AG20443 (cell line): ENCODE measurements at places on chromosomes 7 and 10.

DNA sequence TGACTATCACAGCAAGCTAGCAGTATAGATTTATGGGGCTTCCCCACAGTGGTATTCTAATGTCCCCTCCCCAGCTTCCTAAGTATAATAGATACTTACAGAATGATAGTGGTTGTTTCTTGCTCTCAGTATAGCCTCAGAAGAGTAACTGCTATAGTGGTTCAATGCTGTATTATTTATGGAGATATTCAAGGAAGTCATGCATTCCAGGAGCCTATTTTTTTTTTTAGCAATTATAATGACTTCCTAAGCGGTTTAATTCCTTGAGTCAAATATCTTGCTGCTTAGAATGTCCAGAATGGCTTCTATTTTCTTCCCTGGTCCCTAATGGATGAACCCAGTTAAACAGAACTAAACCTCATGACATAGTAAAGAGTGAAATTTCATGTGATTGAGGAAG, 451.5 kb upstream of the SEMA3D start:
- no peak for DNase-seq

- peak; percentile 27 for DNase-seq
Measured at GRCh38 chr7:32881074-32881982, 10.2 kb downstream of the KBTBD2 start.

GRCh38 chr7:94355454-94355853, 39.2 kb upstream of the COL1A2 start:
- peak; percentile 39 for DNase-seq

- no peak for DNase-seq
Measured at GRCh38 chr10:116637830-116638229, 17.1 kb downstream of the PNLIPRP2 start.

DNA sequence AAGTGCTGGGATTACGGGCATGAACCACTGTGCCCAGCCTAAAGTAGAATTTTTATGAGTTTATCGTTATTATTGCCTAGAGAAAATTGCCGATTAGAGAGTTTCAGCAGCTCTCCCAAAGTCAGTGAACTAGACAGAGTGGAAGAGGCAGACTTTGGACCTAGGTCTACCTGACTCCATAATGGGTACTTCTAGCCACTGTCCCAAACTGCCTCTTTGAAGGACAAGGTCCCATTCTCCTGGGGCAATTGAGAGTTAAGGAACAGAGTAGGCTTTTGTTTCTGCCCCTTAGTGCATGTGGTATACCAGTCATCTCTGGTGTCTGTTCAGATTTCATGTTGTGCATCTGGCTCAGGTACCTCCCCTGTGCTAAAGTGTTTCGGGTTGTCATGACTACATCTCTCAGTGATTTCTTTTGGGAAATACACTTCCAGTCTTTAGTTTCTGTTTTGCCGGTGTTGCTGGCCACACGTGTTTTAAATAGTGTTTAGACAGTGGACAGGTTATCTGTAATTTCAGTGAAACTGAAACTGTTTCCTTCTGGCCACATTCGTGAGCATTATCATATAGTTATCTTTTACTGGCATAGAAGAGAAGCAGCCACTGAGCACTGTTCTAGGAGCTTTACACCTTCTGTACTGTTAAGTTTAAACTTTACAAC, 4.7 kb downstream of the TMEM236 start:
- DNase-seq, result no peak

DNA sequence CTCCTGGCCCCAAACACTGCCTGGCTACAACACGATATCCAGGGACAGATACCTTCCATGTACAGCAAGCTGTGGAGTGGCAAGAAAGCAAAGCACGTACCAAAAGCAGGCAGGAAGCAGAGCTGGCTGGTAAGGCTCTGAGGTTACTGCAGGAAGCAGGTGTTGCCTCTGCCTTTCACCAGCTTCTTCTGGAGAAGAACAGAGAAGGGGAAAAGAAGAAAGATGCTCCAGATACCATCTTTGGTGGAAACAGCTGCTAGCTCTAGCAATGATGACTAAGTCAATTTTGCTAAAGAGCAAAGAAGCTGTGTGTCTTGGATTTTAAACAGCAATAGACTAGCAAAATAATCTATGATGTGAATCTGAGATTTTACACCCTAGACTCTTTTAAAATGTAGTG, 34.9 kb upstream of the PRSS1 start:
- DNase-seq, result no peak
